Erythroblast (primary cell): ENCODE measurements at places on chromosomes 12 and 14.

DNA sequence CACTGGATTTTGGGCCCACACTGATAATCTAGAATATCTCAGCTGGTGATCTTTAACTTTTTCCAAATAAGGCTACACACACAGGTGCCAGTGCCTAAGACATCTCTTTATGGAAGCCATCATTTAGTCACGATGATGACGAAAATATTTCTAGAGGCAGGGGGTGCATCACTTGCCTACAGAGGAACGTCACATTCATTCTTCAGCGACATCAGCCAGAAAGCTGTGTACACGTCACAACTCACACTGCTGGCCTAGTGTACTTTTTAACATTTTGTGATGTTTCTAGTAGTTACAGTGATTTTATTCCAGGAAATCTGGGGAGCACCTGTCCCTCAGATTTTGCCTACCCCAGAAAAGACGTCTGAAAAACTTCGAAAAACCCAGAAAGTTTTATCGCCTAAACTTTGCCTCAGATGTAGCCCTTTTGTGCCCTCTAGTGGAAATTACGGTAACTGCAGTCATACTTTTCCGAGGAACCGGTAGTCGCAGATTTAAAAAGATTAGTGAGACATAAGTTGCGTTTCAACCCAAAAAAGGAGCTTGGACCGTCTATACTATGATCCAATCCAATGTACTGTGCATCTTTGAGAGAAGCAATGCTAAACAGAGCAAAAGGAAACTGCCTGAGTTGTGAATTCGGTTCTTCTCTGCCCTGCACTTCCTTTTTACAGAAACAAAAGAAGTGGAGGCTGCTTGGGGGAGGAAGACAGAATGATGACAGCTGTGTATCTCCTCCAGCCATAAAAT is 64.3 kb upstream of the STON2 start:
- DNase-seq: peak; percentile 86

DNA sequence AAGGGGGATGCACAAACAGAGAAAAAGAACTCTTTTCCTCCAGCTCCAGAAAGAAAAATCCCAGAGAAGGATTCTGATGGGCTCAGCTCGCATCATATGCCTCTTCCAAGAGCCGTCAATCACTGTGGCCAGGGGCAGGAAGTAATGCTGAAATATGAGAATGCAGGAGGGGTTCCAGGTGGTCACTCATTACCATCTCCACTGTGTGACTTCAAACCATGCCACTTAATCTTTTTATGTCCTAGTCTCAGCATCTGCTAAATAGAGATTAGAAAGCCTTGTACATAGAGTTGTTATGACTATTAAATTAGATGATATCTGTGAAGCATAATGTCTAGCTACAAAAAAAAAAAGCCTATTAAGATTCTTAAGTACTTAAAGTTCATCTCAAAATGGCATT is 65.6 kb upstream of the FICD start:
- no peak for DNase-seq

GRCh38 chr12:28974166-28974565 is 174.9 kb upstream of the FAR2 start:
- no peak for DNase-seq

GRCh38 chr14:84544486-84545131 is 985.3 kb upstream of the FLRT2 start:
- DNase-seq: no peak

DNA sequence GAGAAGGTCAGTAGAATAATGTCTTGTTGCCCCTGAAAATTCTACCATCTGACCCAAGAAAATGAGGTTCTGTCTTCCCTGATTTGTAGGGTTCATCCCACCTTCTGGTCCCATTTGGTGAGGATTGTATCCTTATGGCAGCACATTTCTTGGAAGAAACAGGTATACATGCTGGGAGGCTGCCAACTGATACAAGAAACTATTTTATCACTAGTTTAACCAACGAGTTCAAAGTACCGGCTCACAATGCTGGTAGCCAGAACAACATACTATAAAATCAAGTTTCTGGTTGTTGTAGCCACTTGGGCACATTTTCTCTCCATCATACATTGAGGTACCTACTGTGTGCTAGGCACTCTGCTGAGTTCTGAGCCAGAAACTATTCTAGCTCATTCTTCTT is 7.1 kb upstream of the KCNH3 start:
- no peak for DNase-seq

DNA sequence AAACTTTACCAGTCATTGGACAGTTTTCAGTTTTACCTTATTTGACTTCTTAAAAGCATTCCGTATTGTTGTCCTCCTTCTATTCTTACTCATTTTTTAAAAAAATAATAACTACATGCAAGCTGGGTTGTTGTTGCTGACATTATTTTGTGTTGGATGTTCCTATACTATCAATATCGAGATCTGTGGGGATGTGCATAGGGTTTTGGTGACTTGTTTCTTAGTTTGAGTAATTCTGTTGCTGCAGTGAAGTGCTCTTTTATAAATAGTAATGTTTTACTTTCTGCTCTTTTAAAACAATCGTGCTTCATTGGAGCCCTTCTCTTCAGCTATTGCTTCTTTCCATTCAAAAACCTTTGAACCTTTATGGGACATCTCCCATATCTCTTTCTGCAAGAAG is 79.4 kb downstream of the METTL25 start:
- DNase-seq: no peak

- no peak for DNase-seq
These were observed 17.0 kb downstream of the SLC8A3 start for GRCh38 chr14:70171726-70172125.

GRCh38 chr12:51818566-51819300 is 29.8 kb downstream of the FIGNL2 start:
- DNase-seq: no peak

- no peak for DNase-seq
These were observed 5.8 kb upstream of the MFAP5 start for GRCh38 chr12:8668441-8668840.

GRCh38 chr12:112439769-112440168 is 21.0 kb downstream of the PTPN11 start:
- no peak for DNase-seq

- DNase-seq: peak; percentile 44
These were observed 88.6 kb downstream of the EPS8 start for GRCh38 chr12:15700595-15700994.

- no peak for DNase-seq
These were observed 12.6 kb downstream of the GPRC5A start for GRCh38 chr12:12903642-12904609.

- no peak for DNase-seq
These were observed 20.9 kb downstream of the SLCO1C1 start for GRCh38 chr12:20716037-20716436.

DNA sequence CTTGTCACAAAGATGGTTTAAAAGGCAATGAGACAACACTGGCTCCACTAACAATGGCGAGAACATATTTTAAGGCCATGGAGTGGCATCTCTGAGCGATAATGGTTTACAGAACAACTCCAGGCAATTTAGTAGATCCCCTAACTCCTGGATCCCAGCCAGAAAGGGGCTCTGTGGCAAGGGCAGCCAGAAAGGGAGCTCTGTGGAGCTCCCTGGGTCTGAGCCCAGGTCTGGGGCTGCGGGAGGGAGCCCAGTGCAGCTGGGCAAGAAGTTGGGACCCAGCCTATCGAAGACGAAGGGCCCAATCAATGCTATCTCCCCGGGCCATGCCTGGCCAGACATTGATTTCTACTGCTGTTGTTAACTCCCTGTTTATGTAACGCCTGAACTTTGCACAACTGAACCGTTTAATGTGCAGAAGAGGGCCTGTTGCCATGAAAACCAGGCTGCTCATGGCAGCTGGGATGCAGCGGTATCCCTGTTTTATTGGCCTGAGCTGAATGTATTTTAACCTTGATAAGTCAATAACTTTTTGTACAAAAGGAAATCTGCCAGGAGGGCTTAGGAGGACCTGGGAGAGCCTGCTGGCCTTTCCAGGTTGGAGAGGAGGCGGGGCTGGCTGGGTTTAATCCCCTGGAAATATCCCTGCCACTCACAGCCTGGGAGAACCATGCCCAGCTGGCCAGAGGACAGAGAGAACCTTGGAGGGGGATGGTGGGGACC is 6.7 kb upstream of the FAM222A start:
- DNase-seq: peak; percentile 63

DNA sequence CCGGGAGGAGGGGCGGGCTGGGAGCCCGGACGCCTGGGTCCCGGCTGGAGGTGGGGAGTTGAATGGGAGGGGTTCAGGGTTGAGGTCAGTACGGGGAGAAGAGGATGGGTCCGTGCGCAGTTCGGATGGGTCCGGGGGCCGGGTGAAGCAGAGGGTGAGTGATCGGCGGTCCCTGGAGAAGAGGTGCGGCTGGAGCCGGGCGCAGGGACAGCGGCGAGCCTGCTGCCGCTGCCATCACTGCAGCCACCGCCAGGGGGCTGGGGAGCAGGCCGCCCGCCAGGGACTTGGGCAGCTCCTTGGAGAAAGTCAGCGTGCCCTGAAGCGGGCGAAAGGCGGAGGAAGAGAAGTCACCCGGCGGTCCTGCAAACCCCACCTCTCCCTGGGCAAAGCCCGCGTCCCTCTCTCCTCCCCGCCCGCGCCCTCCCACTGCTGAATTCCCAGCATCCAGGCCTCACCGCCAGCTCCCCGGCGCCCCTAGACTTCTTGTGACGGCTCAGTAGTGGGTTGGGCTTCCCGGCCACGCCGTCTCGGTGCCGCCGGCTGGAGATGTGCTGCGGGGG is 6.0 kb upstream of the GPR84 start:
- DNase-seq: peak; percentile 81

DNA sequence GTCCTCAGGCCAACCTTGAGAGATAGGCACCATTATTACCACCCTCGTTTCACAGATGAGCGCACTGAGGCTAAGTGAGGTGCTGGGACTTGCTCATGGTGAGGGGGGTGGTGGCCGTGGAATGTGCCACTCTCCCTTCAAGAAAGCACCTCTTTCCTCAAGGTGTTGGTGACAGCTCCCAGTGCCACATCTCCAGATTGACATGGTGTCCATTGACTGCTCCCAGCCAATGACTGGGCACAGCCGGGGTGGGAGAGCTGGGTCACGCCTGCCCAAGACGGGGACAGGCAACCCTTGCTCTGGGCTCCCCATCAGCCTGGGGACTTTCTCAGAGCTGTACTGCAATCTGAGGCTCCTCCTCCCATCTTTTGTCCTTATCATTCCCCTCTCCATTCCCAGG is 21.0 kb upstream of the MYL2 start:
- no peak for DNase-seq
